ENCODE measurements at places on chromosomes 3 and 15. TPM values are rescaled to one million over a fixed set of nuclear protein-coding genes. Genes with fewer than 3 reads are reported as not detected.

GRCh38 chr15:85547386-85547785 is 167.0 kb downstream of the AKAP13 start:
- DNase-seq, result no peak

DNA sequence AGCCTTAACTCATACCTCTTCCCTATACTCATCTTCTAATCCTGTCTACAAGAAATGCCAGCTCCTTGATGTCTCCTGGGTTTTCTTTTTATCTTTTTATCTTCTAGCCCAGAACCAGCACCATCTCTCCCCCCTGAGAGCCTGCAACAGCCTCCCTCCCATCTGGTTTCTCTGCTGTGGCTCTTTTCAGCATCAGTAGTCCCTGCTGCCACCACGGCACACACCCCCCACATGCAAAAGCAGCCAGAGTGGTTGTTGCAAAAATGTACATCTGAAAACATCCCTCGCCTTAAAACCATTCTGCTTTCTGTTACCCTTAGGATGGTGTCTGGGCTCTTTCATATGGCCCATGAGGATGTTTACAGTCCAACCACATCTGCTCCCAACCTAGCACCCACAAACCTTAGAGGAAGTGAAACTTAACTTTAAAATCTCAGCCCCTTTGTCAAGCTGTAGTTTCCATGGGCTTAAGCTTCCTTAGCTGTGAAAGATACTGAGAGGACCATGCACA is 775 bp downstream of the TTC21A start:
- DNase-seq, result no peak

DNA sequence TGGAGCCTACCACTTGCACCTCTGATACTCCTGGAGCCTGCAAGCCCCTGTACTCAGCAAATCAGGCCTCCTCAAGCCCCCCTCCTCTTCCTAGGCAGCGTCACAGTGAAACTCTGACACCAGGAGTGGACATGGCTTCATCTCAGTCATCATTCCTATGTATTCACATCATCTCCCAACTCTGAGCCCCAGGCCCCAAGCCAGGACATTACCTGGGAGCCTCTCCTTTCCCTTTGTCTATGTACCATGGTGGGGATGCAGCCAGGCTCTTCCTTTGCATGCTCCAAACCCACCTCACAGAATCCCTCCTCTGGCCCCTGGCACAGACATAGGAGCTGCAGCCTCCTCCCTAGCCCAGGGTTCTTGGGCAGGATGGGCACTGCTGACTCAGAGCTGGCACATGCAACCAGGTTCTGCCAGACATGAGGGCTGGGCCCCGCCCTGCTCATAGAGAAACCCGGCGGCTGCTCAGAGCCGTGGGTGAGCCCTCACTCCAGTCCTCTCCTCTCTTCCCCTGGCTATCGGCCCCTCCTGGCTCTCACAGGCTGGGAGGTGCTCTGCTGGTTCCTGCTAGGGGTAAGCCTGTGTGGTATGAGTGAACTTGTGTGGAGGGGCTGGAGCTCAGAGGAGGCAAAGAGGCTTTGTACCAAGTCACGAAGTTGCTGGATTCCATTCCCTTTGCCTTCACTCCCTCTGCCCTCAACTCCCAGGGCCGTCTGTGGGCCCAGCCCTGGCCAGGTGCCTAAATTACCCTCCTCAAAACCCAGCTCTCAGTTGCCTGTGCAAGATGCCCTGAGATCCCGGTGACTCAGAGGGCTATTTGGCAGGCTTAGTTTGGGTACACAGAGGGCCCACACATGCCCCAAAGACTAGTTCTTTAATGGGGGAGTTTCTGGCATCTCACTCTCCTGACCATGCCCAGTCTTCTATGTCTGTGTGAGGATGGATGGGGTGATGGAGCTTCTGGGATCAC is 1.9 kb upstream of the PLCD1 start:
- DNase-seq, result no peak

DNA sequence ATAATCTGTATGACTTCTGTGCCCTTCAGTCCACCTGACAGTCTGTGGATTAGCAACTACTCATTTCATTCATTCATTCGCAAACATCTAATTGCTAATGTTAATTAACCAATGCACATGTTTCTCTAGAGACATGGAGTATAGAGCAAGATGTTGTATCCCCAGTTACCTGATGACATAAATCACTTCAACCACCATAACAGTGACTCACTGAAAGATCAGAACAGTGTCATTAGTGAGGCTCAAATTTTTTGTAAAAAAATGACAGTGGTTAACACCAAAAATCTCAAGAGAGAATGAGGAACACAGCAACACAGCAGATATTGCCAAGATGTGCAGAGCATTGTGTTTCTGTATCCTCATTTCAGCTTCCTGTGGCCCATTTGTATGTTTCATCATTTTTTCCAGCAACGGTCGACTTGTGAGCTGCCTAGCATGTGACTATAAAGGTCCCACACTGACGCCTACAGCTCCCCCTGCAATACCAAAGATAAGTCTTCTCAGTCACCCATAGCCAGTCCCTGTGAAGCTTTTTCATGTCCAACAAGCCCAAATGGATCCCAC is 3.7 kb upstream of the PLD1 start:
- no peak for DNase-seq

- no peak for DNase-seq
Measured at GRCh38 chr3:82011336-82011735, 249.9 kb upstream of the GBE1 start.

GRCh38 chr15:89825271-89825940 is 10.8 kb upstream of the ANPEP start:
- no peak for DNase-seq

DNA sequence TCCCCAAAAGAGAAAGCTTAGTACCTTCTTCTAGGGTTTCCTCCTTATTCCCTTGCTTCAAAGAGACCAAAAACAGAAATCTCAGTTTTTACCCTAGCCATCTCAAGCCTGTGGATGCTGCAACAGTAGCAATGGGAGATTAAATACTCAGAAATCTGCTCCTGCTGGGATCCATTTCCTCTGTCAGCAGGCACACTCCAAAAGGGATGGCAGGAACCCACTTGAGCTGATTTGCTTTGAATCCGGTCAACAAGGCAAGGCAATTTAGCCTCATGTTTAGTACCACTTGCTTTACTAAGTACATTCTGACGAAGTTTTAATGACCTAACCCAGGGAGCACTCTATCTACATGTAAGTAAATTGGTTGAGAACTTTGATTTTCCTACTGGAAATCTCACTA is 590.0 kb upstream of the ADAMTS9 start:
- DNase-seq, result no peak

GRCh38 chr15:81442454-81442853 is 68.4 kb upstream of the TMC3 start:
- DNase-seq, result no peak

- no peak for DNase-seq
Measured at GRCh38 chr3:14224895-14225294, 46.3 kb downstream of the LSM3 start.

- DNase-seq, result no peak
Measured at GRCh38 chr3:16528106-16528505, 14.6 kb upstream of the RFTN1 start.

DNA sequence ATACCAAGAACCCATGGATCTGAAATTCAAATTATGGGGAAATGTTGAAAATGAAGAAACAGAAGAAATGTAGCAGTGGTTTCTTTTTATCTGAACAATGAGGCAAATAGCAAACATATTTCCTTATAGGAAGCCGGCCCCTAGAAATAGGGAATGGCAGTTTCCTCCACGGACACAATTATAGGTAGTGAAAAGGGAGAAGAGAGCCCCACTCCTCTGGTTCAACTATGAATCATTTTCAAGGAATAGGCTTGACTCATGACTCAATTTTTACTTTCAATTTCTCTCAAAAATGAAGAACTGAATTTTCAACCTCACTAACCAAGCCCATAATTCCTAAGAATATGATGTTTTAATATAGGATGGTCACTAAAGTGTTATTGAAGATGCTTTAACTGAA is 243.1 kb downstream of the MECOM start:
- no peak for DNase-seq

- DNase-seq, result no peak
Measured at GRCh38 chr3:184539801-184540435, 21.7 kb upstream of the EPHB3 start.

DNA sequence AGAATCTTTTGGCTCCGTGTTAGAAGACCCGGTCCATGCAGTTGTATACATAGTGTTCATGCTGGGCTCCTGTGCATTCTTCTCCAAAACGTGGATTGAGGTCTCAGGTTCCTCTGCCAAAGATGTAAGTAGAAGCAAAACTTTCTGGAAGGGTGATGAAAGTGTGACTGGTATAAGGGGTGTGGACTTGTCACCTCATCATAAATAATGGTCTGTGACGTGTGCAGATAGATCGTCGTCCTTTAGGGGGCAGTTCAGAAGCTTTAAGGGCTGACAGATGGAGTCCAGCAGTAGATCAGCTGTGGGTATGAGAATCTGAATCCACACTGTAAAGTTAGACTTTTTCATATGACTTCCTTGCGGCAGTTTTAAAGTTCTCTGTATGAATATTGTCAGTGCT is 15.3 kb downstream of the SEC61A1 start:
- no peak for DNase-seq

GRCh38 chr3:167876620-167877281 is 141.2 kb downstream of the SERPINI1 start:
- no peak for DNase-seq

GRCh38 chr3:63387568-63387967 is 109.5 kb downstream of the SYNPR start:
- no peak for DNase-seq

Gene C3orf80
- total RNA-seq, result 0.72 TPM

Gene ALG1L2
- total RNA-seq, result not detected

Gene IQCF6
- total RNA-seq, result not detected

Gene EPHB3
- total RNA-seq, result 17.3 TPM

Gene RNU5B-1
- total RNA-seq, result not detected

Gene PIERCE2
- 5.0 TPM for total RNA-seq

Gene ISL2
- total RNA-seq, result 0.41 TPM

Gene GRAMD2A
- total RNA-seq, result not detected

Gene ANO10
- total RNA-seq, result 17.6 TPM
